ENCODE measurements at places on chromosomes 1 and 21.

DNA sequence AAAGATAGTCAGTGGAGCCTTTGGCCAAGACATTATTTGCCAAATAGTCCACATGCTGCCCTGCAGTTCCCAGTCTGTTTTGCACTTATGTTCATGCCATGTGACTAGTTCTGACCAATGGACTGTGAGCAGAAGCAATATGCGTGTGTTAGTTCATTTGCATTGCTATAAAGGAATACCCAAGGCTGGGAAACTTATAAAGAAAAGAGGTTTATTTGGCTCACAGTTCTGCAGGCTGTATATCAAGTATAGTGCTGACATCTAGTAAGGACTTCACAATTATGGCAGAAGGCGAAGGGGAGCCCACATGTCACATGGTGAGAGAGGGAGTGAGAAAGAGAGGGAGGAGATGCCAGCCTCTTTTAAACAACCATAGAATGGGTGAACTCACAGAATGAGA lies 193.3 kb downstream of the PTPRU start:
- DNase-seq, result no peak

DNA sequence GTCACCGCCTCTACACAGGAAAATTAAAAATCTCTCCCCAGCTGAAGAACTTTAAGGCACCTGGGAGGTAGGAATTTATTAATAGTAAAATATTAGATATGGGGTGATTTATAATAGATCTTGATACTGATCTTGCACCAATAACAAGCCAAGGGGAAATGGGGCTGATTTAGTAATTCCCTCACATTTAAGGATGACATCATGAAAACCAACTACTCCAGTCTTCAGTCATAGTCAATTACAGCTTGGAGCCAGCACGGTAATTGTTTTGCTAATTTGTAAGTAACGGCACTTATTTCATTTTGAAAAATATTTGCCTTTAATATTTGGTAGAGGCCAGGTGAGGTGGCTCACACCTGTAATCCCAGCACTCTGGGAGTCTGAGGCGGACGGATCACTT lies 92.8 kb downstream of the TGFBR3 start:
- no peak for DNase-seq

DNA sequence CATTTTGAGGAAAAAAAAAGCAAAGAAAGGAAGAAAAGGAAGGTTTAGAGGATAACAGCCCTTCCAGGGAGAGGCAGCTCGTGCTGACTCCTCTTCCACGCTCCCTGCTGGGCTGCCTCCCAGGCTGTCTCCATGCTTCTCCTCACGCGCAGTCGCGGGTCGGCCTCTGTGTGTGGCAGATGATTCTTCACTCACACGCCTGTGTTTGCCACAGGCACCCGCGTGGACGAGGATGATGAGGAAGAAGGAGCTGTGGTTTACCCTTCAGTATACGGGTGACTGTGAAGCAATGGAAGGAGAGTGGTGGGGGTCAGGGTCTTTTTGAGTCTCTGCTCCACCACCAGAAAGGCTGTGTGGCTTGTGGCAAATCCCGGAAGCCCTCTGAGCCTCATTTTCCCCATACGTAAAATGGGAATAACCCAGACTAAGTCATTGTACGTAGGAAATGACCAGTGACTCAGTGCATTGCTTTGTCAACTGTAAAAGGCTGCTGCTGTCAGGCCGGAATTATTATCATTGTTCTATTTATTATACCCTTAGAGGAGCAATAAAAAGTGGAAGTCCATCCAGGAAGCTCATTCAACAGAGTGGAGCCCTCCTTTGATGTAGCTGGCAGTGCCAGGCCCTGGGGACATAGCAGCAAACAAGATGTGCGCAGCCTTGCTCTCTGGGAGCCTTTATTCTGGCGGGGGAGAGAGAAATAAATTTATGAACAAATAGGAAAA lies 11.9 kb upstream of the SH2D2A start:
- no peak for DNase-seq

- no peak for DNase-seq
Measured at GRCh38 chr1:11541236-11541635, 62.3 kb downstream of the DISP3 start.

DNA sequence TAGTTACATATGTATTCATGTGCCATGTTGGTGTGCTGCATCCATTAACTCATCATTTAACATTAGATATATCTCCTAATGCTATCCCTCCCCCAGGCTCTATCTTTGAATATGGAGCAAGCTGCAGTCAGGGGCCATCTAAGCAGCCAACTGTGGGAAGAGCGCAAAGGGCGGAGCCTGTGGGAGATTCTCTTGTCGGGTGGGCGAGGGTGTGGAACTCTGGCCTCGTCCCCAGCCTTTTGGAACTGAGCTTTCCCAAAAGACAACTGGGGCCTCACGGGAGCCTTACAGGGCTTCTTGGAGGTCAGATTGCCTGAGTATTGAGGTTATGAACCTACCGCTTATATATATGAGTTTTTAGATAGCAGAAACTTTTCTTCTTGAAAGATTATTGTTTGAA lies 117.2 kb downstream of the HHAT start:
- DNase-seq, result no peak

DNA sequence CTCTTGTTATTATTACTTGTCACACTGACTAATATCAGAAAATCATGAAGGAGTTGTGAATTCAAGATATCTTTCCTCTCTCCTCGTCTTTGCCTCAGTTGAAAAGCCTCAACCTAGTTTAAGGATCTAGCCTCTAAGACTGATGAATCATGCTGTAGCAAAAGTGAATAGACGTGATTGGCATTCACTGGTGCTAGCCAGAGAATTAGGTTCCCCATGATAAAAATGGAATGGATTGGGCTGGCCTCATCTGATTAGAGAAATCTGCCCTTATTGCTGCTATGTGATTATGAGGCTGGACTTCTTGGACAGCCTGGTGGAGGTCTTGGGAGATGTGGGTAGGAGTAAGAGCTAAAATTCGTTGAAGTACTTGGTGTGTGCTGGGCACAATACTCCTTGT lies 208.2 kb downstream of the BACH1 start:
- DNase-seq, result no peak

- DNase-seq, result no peak
Measured at GRCh38 chr1:186957314-186957713, 128.6 kb downstream of the PLA2G4A start.

- DNase-seq, result no peak
Measured at GRCh38 chr1:184545601-184546000, 158.8 kb downstream of the C1orf21 start.

- DNase-seq, result no peak
Measured at GRCh38 chr1:85363521-85363920, 87.1 kb upstream of the BCL10 start.

DNA sequence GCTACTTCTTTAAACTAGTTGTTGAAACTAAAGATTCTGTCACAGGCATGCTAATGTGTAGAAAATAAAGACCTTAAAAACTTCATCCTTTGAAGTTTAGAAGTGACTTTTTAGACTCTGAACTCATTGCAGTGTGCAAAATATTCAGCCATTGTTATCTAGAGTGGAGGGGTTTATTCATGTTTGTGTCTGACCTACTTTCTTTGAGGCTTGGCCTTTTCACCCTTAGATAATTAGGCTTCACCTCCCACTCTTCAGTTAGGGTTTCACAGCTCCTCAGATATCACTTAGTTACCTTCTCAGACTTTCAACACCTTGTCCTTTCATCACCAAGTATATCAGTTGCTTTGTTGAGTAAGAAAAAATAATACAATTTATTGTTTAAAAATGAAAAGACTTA lies 75.9 kb downstream of the IVNS1ABP start:
- no peak for DNase-seq

GRCh38 chr1:203999618-204000017 lies 73.3 kb upstream of the SOX13 start:
- DNase-seq, result no peak

GRCh38 chr1:33925586-33925985 lies 61.7 kb downstream of the HMGB4 start:
- DNase-seq, result no peak

DNA sequence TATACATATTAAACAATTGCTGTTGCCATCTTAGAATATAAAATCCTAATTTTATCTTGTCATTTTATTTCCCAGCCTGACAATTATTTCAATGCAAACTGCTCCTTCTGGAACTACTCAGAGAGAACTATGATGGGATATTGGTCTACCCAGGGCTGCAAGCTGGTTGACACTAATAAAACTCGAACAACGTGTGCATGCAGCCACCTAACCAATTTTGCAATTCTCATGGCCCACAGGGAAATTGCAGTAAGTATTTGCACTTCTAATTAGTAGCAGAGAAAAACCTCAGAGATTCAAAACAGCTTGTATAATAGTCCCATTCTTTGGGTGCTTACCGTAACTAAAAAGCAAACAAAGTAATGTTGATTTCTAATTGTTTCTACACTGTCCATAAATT lies 167.2 kb downstream of the ADGRL2 start:
- no peak for DNase-seq

DNA sequence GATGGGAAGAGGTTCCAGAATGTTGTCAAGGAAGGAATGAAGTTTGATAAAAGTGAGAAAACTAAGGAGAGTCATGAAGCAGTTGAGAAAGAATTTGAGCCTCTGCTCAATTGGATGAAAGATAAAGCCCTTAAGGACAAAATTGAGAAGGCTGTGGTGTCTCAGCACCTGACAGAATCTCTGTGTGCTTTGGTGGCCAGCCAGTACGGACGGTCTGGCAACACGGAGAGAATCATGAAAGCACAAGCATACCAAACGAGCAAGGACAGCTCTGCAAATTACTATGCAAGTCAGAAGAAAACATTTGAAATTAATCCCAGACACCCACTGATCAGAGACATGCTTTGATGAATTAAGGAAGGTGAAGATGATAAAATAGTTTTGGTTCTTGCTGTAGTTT lies 142.8 kb downstream of the CDC7 start:
- DNase-seq, result no peak

GRCh38 chr21:36698385-36698980 lies 432 bp upstream of the SIM2 start:
- DNase-seq, result no peak

DNA sequence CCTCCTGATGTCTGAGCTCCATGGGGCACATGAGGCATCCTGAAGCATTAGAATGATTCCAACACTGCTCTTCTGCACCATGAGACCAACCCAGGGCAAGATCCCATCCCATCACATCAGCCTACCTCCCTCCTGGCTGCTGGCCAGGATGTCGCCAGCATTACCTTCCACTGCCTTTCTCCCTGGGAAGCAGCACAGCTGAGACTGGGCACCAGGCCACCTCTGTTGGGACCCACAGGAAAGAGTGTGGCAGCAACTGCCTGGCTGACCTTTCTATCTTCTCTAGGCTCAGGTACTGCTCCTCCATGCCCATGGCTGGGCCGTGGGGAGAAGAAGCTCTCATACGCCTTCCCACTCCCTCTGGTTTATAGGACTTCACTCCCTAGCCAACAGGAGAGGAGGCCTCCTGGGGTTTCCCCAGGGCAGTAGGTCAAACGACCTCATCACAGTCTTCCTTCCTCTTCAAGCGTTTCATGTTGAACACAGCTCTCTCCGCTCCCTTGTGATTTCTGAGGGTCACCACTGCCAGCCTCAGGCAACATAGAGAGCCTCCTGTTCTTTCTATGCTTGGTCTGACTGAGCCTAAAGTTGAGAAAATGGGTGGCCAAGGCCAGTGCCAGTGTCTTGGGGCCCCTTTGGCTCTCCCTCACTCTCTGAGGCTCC lies 11.1 kb upstream of the RASSF5 start:
- DNase-seq, result no peak

GRCh38 chr1:197065559-197065958 lies 1.5 kb downstream of the F13B start:
- no peak for DNase-seq

DNA sequence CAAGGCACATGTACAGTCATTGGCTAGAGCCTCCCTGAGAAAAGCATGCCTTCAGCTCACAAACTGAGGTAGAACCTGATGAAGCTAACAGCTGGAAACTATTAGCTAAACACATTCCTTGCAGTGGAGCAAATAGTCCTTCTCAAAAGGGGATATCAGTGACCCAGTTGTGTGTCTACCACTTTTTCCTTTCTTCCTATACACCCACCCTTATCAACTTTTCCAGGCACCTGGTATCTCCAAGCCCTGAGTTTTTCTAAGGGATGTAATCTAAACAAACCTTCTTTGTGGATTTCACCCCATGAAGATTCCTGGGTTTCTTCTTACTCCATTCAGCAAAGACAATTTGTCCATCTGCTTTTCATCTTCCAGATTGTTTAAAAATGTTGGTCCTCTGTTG lies 10.5 kb upstream of the ZSWIM5 start:
- no peak for DNase-seq

DNA sequence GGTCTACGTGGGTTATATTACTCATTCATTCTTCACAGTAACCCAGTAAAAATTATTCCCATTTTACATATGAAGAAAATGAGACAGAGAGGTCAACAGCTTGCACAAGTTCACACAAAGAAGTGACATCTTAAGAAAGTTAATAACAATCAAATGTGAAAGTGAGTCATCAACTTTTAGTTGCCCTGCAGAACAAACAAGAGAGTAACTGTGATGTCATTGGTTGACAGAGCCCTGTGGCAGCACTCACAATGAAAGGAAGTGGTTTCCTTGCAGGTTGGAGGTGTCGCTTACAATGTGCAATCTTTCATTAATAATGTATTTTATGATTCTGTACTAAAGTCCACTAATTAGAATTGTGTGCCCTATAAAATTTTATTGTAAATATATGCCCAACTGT lies 369.6 kb downstream of the RYR2 start:
- no peak for DNase-seq

GRCh38 chr1:21579791-21580190 lies 70.6 kb downstream of the ALPL start:
- DNase-seq, result no peak

- DNase-seq, result no peak
Measured at GRCh38 chr1:246176126-246177024, 330.7 kb downstream of the SMYD3 start.

DNA sequence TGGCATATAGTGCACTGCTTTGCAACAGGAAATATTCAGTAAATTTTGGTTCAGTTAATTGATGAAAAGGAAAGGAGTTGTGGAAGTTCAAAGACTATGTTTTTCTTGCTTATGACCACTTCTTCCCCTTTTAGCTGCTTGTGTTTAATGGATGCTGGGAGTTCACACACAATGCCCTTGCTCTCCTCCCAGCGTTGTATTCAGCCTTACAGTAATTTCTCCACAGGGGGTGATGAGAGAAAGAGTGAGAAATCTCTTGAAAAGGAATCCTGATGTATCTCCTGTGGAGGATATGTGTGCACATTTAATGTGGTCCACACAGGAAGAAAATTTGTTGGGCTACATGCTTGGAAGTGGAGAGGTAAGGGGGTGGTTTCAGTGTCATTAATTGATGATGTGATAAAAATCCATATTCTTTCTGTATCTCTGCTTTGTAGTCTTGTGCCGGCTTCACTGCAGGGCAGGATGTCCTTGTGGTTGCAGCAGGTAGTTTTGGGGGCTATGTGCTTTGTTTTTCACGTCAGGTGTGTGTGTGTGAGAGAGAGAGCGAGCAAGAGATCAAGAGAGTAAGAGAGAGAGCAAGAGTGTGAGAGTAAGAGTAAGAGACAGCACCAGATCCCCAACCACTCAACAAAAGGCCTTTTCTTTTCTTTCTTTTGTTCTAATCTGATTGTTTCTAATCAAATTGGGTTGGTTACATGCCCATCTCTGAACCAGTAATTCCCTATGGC lies 204.4 kb downstream of the RWDD3 start:
- DNase-seq, result no peak
